ENCODE measurements at places on chromosomes 13 and 19.

GRCh38 chr19:8210421-8211101, 1.4 kb downstream of the CERS4 start:
- DNase-seq, result no peak

GRCh38 chr13:88592105-88592504, 920.9 kb downstream of the SLITRK5 start:
- no peak for DNase-seq

DNA sequence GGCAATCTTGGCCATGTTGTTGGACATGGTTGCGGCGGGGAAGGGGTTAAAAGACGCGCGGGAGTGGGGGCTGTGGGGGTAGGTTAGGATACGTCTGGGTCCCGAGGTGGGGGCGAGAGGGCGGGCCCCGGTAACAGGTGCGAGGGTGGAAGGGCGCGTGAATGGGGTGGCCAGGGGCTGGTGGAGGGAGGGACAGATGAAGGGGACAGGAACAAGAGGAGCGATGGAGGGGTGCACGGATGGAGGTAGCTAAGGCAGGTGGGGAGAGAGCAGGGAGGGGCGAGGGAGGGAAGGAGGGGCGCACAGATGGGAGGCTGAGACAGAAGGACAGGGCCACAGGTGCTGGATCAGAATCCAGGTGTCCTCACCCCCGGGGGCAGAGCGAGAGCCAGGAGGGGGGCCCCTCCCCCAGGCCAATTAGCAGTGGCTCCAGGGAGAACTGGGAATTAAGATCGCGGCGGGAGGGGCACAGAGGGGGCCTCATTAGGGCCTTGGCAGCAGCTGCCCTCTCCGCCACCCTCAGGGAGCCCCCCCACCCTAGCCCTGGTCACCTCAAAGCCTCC, 1.3 kb downstream of the GNG8 start:
- no peak for DNase-seq

DNA sequence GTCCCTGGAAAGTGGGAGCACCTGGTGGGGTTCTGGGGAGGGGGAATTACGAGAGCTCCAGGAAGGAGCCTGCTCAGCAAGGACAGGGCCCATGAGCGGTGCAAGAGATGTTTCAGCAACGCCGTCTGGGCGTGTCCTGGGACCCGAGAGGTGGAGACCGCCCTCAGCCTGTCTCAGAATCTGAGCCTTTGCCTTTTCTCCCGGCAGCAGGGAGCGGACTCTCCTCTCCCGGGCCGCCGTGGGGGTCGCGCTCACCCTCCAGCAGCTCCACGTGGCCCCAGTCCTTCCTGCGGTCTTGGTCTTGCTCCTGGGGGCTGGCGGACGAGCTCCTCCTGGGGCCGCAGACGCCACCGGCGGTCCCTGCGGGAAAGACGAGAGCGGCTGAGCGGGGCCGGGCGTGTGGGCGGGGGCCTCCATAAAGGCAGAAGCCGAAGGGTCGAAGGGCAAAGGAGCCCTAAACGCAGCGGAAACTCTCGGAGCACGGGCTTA, 714 bp downstream of the POLRMT start:
- no peak for DNase-seq

- no peak for DNase-seq
Observed at GRCh38 chr13:90751026-90751425, 596.5 kb upstream of the MIR17HG start.

GRCh38 chr13:48646791-48647190, 6.9 kb upstream of the CYSLTR2 start:
- DNase-seq, result no peak
